GOT3 (cell line): ENCODE measurements at places on chromosomes 7 and 10.

GRCh38 chr7:10940704-10941355 lies 32.8 kb upstream of the PHF14 start:
- no peak for DNase-seq

DNA sequence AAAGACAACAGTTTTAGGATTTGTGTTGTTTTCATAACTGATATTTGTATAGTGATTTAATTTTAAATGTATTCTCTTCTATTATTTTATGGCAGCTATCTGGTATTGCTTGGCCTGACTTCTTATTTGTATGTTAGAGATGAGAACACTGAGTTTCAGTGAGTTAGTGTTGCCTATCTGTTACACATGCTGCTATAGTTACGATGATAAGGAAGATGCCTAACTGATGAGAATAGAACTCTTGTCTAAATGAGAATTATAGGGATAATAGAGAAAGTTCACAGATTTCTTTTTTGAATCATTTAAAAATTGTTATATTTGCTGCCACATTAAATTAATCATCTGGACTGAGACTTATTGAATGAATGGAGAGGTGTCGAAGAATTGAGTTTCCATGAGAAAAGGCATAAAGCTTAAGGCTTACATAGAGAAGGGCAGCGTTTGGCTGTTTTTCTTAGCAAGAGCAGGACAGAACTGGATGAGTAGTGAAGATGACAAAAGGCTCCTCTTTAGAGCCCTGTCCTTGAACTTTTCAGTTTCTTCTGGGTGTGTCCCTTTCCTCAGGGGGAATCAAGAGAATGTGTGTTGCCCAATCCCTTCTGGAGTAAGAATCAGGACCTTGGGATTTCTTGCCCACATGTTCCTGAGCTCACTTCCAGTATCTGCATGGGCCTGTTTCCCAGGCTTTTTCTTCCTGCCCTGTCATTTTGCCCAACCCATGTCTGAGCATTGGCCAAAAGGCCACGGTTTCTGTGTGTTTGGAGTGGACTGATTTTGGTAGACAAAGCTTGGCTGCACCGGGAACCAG lies 195.6 kb upstream of the CSTF2T start:
- DNase-seq: no peak

GRCh38 chr7:44075296-44076075 lies 6.8 kb downstream of the POLM start:
- no peak for DNase-seq

DNA sequence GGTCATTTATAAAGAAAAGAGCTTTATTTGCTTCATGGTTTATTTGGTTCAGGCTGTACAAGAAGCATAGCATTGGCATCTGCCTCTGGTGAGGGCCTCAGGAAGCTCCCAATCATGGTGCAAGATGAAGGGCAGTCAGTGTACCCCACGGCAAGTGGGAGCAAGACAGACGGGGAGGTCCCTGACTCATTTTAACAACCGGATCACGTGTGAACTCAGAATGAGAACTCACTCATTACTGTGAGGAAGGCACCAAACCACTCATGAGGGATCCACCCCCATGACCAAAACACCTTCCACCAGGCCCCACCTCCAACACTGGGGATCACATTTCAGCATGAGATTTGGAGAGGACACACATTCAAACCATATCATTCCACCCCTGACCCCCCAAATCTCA lies 15.7 kb upstream of the CRYGN start:
- no peak for DNase-seq

GRCh38 chr10:106571192-106571946 lies 593.1 kb downstream of the SORCS1 start:
- DNase-seq: no peak
